ENCODE measurements at places on chromosomes 2 and 18.

DNA sequence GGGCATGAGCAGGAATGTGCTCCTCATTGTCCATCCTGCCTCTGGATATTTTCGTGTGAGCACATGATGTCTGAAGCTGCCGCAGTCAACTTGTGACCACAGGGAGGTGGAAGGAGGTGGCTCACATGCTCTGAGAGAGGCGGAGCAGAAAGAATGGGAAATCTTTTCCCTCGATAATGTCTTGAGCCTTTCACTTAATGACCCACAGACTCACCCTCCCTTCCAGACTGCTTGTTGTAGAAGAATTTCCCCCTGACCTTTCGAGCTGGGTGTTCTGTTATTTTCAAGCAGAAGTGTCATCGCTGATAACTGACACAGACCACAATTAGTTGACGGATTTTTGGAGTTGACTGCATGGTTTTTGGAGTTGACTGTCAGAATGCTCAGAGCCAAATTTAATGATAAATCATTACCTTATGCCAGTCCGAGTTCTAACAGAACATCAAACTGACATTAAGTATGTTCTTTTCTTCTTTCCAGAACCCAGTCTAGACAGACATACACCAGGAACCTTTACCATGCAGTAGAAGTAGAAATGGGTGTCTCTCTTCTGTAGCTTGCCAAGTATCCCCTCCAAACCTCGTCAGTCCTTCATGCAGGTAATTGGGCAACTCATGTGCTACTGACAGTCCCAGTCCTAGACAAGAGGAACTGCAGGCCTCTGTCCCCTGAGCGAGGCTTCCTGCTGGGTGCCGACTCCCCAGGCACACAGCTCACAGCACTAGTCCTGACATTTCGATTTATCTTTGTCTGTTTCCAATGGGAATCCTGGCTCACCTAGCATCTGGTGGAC lies 29.4 kb upstream of the RTTN start:
- no peak for DNase-seq

DNA sequence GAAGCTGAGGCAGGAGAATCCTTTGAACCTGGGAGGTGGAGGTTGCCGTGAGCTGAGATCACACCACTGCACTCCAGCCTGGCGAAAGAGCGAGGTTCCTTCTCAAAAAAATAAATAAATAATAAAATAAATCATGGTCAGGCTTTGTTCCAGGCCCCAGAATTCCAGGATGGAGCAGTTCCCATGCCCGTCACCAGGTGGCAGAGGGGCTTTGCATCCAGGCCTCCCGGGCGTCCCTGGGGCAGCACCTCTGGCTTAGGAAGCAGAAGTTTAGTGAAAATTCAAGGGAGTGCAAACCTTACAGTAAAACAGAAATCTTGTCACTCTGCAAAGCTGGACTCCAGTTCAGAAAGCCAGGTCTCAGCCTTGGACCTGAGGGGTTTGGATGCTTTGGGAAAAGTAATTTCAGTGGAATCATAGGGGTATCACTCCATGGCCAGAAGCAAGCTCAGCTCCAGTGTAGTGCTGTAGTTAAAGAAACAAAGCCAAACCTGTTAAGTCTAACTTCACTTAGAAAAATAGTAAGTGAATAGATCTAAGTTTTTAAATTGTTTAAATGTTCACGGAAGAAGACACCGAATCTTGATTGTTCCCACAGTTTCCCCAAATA lies 512.7 kb downstream of the CMPK2 start:
- no peak for DNase-seq

DNA sequence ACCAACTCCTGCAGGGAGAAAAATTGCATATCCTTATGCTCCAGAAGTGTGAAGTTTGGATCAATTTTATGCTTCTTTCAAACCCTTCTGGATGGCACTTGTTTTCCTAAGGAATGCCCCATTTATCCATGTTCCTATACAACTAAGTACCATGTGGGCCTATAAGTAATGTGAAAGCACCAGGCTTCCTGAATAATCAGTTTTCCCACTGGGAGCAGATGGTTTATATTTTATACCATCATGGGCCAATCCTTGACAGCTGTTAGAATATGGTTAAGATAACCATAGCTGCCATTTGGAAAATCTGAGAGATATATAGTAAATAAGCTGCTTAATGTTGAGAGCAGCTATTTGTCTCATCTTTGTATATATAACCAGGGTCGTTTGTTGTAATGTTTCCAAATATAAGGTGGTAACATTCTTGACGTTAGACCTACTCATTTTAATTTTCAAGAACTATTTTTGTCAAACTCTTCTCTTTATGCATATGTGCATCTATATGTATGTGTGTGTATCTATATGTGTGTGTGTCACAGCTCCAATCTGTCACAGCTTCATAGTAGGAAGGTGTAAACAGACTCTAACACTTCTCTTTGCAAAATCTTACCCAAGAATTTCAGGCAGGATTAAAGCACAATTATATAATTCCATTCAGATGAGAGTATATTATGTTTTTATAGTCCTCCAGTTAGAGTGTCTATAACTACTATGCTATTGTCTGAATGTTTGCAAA lies 458.7 kb upstream of the GCFC2 start:
- no peak for DNase-seq

DNA sequence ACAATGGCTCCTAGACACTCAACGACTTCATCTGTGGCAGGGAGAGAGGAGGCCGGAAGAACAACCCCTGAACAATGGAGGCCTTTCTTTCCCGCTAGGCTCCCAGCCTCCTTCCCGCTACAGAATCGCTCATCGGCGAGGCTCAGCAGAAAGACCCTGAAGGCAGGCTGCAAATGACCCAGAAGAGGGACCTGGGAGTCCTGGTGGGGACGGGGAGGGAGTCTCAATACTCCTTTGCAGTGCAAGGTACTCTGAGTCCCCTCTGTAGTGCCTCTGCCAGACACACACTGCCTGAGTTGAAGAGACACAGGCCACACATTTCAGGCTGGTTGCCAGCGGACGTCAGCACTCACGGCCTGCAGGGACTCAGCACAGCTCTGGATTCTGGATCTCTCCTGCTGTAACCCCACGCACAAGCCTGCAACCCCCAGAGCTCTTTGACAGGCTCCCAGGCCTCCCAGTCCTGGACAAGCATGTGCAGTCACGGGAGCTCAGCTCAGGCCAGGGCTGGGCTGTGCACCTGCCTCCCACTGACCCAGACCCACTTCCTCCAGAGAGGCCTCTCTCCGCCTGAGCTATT lies 6.1 kb downstream of the GPR17 start:
- DNase-seq: no peak

DNA sequence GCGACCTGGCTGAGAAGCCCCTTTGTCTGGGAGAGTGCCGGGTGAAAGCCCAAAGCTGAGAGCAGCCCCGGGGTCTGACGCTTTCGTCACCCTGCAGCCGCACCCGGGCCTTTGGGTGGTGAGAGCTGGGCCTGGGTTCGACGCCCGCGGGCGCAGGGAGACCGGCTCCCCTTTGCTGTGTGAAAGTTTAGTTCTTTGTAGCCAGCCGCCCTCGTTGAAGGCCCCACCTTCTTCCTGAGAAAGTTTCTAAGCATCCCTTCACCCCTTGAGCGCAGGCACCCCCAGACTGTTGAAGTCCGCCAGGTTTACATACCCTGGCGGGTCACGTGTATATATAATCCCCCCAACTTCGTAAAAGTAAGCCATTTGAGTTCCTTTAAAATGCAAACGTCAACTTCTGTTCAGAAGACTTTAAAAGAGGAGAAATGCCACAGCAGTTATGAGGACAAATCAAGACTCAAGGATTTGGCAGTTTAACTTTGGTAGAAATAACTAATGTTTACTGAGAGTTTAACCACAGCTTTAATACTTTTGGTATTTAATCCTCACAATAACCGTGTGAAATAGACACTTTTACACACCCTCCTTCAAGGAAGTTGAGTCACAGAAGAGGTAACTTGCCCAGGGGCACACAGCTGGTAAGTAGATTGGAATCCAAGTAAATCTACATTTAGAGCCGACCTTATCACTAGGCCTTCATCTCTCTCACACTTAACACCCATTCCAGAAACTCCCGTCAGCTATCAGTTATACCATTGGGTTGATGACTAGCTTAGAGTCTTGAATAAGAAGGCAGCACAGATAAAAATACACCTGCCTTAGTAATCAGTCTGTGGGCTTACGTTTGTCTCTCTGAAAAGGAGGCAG lies 1.1 kb upstream of the MBOAT2 start:
- no peak for DNase-seq

DNA sequence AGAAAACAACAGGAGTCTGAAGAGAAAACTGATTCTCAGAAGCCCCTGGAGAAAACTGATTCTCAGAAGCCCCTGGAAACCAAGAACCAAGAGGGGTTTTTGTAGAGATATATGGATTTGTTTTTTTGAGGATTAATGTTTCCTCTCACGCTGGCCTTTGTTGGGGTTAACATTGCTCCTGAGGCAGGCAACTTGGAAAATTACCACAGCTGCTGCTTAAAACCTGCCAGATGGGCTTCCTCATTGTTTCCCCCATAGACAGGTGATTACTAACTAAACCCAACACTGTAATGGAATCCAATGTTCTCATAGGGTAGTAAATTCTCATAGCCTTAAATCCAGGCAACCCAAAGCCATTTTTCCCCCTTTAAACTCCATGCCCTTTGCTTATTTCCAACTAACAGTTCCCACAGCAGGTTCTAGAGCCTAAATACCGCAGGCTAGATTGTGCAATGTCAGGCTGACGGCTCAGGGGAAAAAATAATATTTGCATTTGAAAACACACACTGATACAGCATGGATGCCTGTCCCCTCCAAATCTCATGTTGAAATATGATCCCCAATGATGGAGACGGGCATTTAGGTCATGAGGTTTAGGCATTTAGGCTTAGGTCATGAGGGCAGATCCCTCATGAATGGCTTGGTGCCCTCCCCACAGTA lies 272.3 kb upstream of the PKDCC start:
- no peak for DNase-seq

DNA sequence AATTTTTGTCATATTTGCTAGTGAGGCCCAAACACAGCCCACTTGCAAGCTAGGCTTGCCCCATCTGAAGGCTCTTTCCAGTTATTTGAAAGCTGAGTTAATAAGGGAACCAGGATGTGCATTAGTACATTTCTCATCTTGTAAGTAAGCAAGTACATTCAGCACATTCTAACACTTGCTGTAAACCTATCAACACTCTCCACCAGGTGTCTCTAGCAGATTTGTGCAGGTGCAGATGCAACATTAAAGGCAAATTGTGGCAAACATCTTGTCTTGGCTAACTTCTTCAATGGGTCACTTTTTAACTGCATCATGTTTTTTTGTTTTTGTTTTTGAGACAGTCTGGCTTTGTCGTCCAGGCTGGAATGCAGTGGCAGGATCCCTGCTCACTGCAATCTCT lies 25.3 kb upstream of the MFSD6 start:
- DNase-seq: peak; percentile 7
